Activated naive CD8-positive, alpha-beta T cell treated with anti-CD3 and anti-CD28 coated beads, Interleukin-2, amount 50 U/mL, for 16 hours (primary cell): ENCODE measurements at places on chromosomes 3 and 15.

DNA sequence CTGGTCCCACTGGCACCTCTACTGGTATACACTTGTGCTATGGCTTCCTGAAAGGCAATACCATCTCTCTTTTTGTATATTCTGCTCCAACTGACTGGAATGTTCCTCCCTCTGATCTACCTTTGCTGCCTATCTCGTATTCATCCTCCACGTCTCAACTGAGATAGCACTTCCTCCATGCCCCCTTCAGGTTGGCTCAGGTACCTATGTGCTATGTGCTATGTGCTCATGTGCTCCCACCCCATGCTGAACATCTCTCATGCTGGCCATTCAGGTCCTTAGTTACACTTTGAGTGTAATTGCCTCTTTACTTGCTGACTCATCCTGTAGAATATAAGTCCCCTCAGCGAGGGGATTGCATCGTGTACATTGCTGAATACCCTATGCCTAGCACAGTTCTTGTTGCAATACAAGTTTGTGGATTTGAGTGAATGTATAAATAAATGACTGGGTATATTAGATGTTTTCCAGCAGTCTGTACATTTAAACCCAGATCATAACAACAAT is 156.9 kb downstream of the SOX2 start:
- no peak for DNase-seq

DNA sequence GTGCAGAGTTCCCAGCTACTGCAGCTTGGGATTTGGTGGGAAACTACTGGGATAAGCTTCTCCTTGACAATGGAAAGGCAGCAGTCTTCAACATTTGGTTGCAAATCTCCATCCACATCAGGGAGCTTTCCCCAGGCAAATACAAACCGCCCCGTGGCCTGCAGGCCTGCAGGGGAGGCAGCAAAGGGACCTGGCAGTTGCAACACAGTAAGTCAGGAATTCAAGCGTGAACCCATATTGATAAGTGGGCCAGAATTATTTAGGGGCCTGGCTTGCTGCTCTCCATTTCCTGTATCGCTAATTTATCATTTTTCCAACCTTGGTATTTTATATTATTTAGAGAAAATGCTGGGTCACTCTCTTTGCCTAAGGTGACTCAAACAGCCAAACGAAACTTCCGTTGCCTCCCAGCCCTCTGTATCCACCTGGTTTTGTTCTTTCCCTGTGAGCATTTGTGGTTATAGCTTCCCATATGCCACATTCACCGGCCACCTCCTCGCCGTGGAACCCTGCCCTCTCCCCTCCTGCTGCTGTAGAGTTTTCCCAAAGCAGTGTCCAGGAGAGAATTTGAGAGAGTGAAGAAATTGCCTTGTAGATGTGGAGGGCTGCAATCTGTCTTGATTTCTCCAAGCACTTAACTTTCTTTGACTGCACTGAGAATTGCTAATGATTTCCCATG is 34.8 kb downstream of the B3GALNT1 start:
- no peak for DNase-seq

GRCh38 chr3:98232489-98232888 is 31.6 kb upstream of the OR5H6 start:
- DNase-seq = no peak

DNA sequence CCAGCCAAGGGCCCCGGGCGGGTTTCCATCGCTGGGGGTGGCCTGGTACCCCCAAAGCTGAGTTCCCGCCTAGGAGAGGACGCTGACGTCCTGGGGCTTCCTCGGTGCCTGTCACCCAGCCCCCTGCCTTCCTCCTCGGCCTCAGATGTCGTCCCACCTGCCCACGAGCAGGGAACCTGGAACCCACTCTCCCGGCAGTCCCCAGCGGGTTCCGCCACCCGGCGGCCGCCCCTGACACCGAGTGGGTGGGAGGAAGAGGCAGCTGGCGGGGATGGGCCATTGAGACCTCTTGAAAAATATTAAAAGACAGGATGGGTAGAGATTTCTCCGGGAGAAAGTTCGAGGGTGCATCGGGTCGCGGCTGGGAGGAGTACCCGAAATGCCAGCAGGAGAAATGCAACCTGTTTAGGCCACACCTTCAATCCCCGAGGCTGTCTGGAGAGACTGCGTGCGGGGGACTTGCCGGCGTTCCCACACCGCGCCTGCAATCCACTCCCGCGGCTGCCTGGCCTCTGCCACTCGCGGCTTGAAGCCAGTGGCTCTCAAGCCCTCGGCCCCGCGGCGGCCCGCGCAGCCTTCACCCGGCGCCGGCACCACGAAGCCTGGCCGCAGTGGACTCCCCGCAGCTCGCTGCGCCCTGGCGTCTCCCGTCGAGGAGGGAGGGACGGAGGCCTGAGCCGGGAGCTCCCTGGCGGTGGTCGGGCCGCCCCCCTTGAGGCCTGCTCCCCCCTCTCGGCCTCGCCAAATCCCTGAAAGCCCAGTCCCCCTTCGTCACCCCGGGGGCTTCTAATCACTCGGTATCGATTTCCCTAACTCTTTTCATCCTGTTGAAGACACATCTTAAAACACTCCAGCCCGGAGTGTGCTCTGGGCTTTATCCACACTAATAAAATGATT is 8.6 kb upstream of the NR2F2 start:
- DNase-seq = no peak

DNA sequence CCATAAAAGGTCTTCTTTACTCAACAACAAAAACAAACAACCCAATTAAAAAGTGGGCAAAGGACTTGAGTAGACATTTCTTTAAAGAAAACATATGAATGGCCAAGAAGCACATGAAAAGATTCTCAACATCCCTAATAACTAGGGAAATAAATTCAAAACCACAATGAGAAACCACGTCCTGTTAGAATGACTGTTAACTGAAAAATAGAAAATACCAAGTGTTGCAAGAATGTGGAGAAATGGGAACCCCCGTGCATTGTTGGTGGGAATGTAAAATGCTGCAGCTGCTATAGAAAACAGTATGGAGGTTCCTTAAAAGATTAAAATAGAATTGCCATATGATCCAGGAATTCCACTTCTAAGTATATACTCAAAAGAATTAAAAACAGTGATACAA is 34.8 kb downstream of the NMNAT3 start:
- DNase-seq = no peak

- no peak for DNase-seq
These were observed 74.0 kb upstream of the LIPC start for GRCh38 chr15:58357529-58358476.

GRCh38 chr3:188901126-188901525 is 270.6 kb upstream of the TPRG1 start:
- no peak for DNase-seq

DNA sequence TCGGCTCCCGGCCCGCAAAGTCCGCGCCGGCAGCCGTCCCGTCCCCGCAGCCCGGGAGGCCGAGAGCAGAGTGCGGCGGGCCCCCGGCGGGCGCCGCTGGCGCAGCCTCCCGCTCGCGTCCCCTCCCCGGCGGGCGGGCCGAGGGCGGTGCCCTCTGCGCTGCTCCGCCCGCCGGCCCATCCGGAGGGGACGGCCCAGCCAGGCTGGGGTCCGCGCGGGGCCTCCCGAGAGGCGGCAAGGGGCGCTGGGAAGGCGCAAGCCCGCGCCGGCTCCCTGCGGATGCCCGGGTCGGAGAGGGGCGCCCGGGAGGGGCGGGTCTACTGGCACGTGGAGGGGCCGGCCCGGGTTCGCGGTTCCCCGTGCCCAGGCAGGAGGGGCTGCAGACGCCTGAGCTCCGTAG is at the start of the genes CLCN2 and POLR2H:
CLCN2 (minus strand) TSS at position 74 of the 400 bp plus-strand sequence. CDS start 126 bp downstream, outside the sequence.
POLR2H (plus strand) TSS at position 179 of the 400 bp plus-strand sequence. CDS start 1,783 bp downstream, outside the sequence.
- DNase-seq = no peak

- DNase-seq = no peak
These were observed 22.6 kb downstream of the RASGRF1 start for GRCh38 chr15:79067969-79068368.

DNA sequence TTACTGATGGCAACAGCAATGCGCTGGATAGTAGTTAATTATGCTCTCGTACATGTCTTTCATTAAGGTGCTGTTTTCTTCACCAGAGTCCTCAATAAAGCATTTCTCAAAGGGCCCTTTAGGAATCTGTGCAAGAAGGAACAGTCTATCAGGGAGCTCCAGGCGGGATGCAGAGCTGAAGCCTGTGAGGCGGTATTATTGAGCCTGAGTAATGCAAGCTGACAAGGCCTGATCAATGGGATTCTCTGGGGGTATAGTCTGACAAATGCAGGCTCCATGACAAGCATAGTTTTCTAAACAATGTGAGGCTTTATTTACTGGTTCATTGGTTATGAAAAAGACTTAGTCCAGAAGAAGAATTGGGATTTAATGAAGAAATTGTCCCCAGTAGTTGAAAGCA is 530.9 kb upstream of the CBLB start:
- no peak for DNase-seq

GRCh38 chr3:29515451-29515850 is 234.6 kb downstream of the RBMS3 start:
- no peak for DNase-seq

DNA sequence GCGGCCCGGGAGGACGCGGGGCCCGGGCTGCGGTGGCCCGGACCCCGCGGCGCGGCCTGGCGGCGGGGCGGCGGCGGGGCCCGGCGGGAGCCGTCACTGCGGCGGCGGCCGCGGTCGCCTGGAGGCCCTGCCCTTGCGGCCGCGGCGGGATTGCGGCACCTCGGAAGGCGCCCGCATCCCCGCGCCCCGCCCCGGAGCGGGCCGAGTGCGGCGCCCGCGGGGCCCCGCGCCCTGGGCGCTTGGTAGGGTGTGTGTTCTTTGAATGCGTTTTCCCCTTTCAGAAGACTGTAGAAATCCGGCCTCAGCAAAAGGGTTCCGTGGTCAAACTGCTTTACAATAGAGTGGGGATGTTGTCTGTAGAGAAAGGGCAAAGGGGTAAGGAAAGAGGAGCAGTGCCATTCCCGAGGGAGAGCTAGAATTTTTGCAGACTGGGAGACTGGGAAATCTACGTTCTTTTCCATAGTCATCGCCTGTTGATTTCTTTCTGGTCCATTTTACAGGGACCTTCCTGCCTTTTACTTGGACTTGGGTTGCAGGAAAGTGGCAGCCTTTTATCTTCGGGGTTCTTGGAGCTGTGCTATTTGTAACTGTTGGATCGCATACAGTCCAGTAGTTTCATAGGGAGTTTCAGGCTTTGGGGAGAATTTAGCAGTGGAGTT is 630 bp downstream of the SNRK start:
- no peak for DNase-seq

- no peak for DNase-seq
These were observed 152.4 kb downstream of the TJP1 start for GRCh38 chr15:29669823-29670222.

GRCh38 chr3:31274326-31275024 is 258.2 kb upstream of the STT3B start:
- DNase-seq = no peak

DNA sequence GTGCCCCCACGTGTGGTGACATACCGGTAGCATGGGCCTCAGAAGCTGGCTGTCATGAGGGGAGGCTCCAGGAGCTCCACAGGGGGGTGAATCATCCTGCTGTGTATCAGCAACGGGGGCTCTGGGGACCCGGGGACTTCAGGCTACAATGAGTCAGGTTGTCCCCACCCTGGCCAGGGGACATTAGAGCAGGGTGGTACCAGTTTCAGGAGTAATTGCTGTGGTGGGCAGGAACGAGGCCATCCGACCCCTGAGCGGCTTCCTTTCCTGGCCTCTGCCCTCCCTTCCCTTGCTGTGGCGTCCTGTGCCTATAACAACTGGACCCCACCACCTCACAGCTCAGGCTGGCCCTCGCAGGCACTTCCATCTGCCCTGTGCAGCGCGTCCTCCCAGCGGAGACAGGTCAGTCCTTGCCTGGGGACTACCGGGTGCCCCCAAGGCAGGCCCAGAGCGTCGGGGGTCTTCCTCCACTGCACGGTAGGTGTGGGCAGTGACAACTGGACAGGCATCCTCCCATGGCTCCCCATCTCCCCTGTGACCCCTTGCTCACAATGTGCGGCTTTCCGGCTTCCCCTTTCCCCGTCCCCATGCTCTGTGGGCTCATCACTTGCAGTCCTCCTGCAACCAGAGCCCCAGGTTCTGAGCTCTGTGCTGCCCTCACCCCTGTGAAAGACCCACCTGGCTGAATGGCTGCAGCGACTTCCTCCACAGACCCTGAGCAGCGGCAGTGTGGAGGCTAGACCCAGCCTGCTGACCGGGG is 57.0 kb downstream of the KLF15 start:
- no peak for DNase-seq

GRCh38 chr3:101936419-101937356 is 87.4 kb downstream of the NFKBIZ start:
- no peak for DNase-seq

DNA sequence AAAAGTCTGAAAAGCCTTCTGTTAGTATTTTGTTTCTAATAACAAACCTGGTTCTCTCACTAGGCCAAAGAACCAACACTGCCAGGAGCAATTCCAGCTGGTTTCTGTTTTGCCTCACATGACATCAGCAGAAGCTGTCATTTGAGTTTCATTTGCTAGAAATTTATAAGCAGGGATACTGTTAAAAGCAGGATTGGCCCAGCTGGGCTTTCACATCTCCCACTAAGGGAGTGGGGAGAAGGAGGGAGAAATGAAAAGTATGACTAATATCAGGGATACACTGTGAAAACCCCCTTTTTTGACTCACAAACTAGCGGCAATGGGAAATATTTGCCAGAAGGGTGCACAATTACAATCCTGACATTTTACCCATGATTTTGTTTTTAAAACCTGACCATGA is 5.3 kb downstream of the CCDC80 start:
- no peak for DNase-seq

DNA sequence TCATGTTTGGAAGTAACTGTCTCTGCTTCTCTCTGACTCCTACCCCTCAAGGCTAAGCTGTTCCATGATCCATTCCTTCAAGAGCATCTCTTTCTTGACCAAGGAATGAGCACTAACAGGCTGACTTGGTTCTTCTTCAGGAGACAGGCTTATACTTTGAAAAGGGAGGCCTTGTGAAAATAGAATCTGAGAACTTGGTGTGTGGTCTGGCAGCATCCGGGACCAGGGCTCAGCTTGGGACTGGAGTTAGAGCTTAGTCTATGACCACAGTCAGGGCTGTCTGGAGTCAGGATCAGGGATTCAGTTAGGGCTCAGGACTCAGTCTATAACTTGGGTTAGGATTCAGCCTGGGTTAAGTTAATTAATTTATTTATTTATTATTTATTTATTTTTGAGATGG is 44.9 kb upstream of the SLC6A6 start:
- no peak for DNase-seq

GRCh38 chr3:15263120-15263519 is 57.1 kb downstream of the CAPN7 start:
- no peak for DNase-seq

- no peak for DNase-seq
These were observed 172.8 kb downstream of the KCNMB2 start for GRCh38 chr3:178709051-178709450.

DNA sequence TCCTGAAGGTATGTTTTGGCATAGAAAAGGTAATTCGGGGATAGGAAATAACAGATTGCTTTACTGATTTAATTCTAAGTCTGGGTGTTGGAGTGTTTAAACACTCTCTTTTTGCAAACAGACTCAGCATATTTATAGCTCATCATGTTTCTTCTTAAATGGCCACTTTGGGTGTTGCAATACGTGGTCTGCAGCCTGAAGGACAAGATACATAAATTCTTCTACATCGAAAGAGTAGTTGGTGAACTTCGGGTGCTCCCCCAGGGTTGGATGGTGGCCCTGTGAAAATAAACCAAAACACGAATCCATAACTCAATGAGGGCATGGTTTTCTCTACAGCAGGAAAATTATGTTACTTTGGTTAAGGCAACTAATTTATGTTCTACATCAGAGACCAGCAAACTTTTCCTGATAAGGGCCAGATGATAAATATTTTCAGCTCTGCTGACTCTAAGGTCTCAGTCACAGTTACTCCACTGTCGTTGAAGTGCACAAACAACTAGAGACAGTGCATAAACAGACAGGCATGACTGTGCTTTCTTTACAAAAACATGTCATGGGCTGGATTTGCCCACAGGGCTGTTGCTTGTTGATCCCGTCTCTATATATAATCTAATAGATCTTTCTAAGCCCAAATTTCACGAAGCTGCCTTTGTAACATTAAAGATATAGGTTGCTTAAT is 35.9 kb downstream of the EOGT start:
- DNase-seq = no peak
